ENCODE measurements at places on chromosomes 2 and 18.

DNA sequence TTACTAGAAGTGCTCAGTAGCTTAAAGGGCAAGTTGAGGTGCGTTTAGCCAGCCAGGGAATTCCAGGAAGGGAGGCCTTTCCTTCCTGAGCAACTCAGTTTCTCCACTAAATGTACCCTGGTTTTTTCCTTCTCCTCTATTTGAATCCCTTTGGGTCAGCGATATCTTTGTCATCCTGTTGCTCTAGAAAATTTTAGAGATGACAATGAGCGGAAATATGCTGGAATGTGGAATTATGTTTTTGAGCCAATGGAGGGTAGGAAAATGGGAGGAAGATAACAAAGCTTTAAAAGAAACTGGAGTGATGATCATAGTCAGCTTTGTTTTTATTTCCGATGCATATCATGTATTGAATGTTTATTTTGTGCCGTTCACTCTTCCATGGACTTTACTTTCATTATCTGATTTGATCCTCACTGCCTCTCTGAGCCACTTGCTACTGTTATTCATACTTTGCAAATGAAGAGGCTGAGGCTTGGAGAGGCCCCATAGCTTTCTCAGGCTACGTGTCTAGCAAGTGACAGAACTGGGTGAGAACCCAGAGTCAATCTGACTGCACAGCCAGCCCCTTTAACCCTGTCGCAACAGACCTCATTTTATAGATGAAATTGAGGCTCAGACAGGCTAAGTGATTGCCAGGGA lies 67.3 kb downstream of the NTSR2 start:
- DNase-seq: no peak

GRCh38 chr2:122182616-122183355 lies 427.3 kb downstream of the TSN start:
- no peak for DNase-seq

DNA sequence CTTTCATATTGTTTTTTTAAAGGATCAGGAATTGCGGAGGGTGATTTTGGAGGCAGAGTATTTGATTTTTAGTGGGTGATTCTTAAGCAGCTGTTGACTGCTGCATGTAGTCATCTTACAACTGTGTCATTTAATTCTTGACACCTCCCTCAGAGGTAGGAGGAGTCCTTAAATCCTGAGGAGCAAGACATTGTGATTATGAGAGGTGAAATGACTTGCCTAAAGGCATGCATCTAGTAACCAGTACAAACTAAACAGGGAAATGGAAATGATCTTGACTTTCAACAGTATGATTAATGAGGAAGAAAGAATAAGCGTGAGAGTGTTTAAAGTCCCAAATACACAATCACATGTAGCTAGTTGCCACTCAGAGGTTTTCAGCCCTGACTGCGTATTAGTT lies 440.7 kb downstream of the THSD7B start:
- no peak for DNase-seq

DNA sequence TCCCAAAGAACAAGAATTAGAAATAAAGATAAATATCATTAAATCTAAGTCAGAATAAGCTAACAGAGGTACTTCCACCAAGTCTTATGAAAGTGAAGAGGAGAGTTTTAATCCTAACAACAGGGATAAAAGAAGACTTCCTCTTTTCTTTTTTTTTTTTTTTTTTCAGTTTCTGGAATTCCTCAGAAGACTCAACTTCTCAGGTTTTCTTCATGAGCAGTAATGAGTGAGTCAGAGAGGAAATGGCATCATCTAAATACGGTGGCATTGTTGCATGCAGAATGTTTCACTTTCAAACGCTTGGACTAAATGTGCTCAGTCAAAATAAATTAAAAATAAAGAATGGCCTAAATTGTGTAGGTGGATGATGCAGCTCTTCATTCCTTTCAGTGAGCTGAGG lies 45.6 kb upstream of the ARHGAP15 start:
- no peak for DNase-seq

- DNase-seq: no peak
Measured at GRCh38 chr18:24006712-24007313, 7.7 kb upstream of the TTC39C start.

DNA sequence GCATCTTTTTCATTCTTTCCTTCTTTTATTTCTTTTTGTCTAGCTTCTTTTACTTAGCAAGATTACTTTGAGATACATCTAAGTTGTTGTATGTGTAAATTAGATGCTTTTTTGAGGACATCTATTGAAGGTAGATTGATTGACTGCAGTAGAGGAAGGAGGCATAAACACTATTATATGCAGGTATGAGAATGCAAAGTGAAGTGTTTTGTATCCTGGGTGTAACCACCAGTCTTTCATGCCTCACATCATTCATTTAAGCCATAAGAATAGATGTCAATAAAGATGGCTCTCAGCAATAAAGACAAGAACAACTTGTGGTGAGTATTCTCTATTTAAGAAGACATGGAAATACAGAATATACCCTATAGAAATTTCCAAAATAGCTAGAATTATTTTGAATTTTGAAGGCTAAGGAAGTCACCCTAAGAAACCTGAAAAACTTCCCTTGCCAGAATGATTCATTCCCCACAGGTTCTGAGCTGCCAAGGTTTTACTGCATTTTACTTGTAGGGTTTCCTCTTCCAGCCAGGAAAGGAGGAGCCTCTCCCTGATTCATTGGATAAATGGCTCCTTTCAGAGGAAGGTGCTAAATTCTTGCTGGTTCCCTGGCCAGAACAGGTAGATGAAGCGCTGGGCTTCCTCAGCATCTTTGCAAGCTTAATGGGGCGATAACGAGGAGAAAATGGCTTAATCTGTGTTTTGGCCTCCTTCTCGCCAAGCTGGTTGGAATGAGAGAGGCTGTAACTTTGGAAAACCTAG lies 279.8 kb upstream of the SLC14A2 start:
- no peak for DNase-seq

DNA sequence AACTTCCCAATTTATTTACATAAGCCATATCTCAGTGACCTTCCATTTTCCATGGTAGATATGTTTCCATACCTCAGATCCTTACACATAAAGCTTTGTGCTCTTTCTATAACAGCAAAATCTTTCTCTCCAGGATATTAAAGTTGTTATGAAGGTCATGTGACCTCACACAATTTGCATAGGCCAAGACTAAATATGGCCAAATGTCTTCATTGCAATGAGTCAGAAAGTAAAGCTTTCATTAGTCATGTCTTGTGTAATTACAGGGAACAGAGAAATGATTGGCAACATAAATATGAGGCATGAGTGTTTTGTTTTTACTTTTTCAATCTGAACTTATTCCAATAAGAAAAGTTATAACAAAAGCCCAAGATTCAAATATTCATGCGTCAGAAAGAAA lies 243.5 kb downstream of the ASXL3 start:
- no peak for DNase-seq

DNA sequence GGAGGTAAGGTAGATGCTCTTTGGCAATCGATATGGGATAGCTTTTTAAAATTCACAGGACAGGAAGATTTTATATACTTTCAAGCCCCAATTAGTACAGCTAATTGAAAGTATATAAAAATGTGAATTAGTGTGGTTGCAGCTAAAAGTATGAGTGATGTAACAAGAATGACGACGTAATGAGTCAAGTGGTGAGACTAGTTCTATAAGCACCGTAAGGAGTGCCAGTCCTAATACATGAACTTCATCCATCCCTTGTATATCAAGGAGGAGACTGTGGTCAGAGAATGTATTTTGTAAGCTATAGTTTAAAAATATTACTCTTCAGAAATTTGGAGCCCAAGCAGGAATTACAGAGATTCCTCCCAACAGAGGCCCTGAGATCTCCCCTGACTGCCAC lies 25.8 kb downstream of the DNAJC27 start:
- no peak for DNase-seq

GRCh38 chr2:234269769-234270204 lies 219.3 kb downstream of the SPP2 start:
- DNase-seq: no peak

- DNase-seq: no peak
Measured at GRCh38 chr2:215573496-215573895, 137.6 kb upstream of the FN1 start.

DNA sequence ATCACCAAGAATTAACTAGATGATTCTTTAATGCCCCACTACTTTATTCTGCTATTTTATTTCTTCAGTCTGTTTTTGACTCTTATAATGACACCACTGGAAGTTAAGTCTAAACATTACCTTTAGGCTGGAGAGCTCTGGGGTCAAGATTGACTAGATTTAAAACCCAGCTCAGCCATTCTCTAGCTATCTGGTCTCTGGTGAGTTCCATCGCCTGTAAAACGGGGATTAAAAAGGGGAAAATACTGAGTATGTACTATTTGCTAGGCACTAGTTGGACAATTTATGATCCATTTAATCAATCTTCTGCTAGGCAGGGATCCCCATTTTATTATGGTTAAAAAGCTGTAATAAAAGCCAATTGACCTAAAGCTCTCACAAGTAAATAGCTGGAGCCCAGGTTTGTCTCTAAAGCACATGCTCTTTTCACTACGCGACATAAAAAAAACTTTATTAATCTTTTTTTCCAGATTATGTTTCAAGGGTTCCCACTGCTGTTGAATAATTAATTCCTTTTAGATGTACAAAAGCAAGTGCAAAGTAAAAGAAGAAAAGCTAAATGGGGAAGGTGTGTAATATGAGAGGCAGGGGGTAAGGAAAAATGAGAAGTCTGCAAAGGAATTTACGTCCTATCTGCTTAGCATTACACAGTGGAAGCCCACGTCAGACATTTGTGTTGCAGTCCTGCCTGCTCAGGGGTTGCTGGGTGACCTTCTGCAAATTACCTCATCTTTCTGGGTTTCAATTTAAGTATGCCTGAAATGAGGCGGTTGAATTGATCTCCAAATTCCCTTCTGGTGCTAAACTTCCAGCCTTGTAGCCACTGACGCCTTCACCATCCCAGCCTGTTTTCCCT lies 918 bp upstream of the NABP1 start:
- DNase-seq: no peak

DNA sequence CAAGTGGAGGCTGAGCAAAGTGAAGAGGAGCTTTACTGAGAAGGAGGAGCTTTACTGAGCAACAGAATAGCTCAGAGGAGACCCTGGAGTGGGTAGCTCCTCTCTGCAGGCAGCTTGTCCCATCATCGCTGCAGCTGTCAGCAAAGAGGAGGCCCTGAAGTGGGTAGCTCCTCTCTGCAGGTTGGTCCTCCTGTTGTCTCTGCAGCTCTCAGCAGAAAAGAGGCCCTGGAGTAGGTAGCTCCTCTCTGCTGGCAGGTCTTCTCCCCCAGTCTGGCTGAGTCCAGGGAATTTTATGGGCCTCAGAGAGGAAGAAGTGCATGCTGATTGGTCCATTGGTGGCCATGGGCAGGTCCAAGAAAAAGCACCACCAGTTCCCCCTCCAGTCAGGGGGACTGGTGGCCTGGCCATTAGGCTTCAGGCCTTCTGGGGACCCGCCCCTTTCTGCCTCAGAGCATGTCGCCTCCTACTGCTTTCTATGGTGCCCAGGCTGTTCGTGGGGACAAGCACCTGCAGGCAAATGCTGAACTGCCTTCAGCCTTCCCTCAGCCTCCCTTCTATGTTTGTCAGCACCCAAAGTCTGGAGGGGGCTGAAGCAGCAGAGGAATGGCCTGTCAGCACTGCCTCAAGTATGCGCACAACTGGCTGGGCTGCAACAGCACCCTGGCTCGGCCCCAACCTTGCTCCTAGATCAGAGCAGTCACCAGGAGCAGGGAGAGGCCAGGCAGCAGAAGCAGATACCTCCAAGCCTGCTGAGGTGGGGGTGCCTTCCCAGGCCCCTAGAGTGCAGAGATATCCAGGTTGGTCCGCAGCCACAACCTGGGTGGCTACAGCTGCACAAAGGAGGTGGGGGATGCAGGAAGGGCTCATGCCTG lies 5.9 kb downstream of the ZSCAN30 start:
- no peak for DNase-seq

- no peak for DNase-seq
Measured at GRCh38 chr18:75405351-75405750, 22.2 kb downstream of the SMIM21 start.

GRCh38 chr2:152064001-152064400 lies 34.8 kb downstream of the CACNB4 start:
- DNase-seq: no peak

GRCh38 chr18:9827793-9828505 lies 57.8 kb upstream of the TXNDC2 start:
- DNase-seq: peak; percentile 99

- DNase-seq: no peak
Measured at GRCh38 chr18:55927831-55928230, 339.8 kb upstream of the TCF4 start.

DNA sequence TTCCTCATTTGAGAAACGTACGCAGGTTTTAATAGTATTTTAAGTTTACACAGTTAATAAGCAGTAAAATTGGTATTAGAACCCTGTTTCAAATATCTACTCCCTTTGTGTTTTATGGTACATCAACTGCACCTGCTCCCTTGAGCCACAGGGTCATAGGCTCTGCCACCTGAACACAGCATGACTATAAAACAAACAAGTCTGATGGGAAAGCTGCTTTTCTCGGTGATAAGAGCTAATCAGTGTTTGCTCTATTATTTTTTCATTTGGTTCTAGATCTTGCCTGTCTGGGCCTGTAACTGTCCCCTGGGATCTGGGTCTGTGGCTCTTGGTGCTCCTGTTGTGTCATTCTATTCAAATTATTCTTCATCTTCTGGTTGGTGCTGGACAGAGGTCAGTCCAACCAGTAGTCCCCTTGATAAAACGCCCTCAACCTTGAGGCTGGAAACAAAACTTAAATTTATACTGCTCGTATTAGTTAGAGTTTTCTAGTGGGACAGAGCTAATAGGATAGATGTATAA lies 314.8 kb upstream of the LRP1B start:
- DNase-seq: no peak

DNA sequence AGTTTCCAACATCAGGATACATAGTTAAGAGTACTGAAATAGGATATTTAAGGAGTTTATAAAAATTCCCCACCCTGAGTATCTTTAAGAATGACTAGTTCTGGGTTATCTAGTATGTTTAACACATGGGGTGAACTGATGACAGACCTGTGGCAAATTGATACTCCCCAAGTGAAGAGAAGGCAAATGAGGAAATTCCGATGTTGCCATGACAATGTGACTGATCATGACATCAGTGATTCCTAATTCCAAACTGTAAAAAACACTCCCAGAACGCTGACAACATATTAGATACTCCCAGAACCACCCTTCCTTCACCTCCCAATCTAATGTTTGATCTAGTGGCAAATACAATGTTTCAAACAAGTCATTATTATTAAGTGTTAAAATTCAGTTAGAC lies 77.6 kb downstream of the RBMS1 start:
- DNase-seq: no peak

- no peak for DNase-seq
Measured at GRCh38 chr2:230982126-230982525, 13.8 kb upstream of the SPATA3 start.
